ENCODE measurements at places on chromosomes 6 and 20.
A peak's percentile ranks its signal among the peaks of the same experiment; 100 is the strongest.

- H3K36me3 ChIP-seq: no peaks in the 10 kb centered on the region
- H3K4me1 ChIP-seq: peaks cover 9% of the 10 kb centered on the region
- no peak for DNase-seq
- H3K4me3 ChIP-seq: no peak overlapping the region
- no peaks in the 10 kb centered on the region for H3K27me3 ChIP-seq
Measured at GRCh38 chr20:24745617-24746350, 203.3 kb upstream of the CST7 start.

GRCh38 chr6:43763812-43764522 is 6.0 kb upstream of the VEGFA start:
- no peak for DNase-seq
- H3K4me1 ChIP-seq: no peaks in the 10 kb centered on the region
- H3K4me3 ChIP-seq: no peak overlapping the region
- peaks cover under 1% of the 10 kb centered on the region for H3K27me3 ChIP-seq
- no peaks in the 10 kb centered on the region for H3K36me3 ChIP-seq
- H3K27ac ChIP-seq: no peak overlapping the region

GRCh38 chr6:30219244-30219643 is 6.0 kb upstream of the TRIM26 start:
- no peak overlapping the region for H3K4me3 ChIP-seq
- peak; percentile 70 for DNase-seq
- H3K36me3 ChIP-seq: no peaks in the 10 kb centered on the region
- H3K27ac ChIP-seq: no peak overlapping the region
- no peaks in the 10 kb centered on the region for H3K27me3 ChIP-seq

- H3K27me3 ChIP-seq: peaks cover 4% of the 10 kb centered on the region
- H3K36me3 ChIP-seq: no peaks in the 10 kb centered on the region
- DNase-seq: no peak
Measured at GRCh38 chr6:152499931-152500330, 137.2 kb downstream of the SYNE1 start.

DNA sequence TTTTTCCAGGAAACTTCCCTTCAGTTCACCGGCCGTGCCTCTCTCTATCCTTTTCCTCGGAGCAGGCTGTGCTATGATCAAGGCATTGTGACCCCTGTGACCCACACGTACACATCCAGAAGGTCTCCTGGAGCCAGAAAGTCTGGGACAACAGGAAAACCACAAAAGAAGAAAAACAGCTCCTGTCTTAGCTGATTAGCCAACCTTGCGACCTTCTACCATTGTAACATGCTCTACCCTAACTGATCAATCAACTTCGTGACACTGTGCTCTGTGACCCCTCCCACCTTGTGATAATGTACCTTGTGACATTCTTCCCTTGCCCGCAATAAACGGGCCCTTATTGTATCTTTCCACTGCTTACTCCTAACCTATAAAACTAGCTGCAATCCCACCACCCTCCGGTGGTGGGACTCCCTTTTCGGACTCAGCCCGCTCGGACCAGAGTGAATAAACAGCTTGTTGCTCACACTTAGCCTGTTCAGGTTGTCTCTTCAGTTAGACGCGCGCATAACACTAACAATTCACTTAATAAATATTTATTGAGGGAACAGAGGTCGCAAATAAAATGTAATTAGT is 24.2 kb downstream of the ZNF311 start:
- H3K4me1 ChIP-seq: peaks cover 30% of the 10 kb centered on the region
- peak overlapping the region; percentile 92 for H3K4me3 ChIP-seq
- peak; percentile 30 for DNase-seq

Measured in naive thymus-derived CD8-positive, alpha-beta T cell (primary cell).